ENCODE measurements at places on chromosomes 2 and 18.

DNA sequence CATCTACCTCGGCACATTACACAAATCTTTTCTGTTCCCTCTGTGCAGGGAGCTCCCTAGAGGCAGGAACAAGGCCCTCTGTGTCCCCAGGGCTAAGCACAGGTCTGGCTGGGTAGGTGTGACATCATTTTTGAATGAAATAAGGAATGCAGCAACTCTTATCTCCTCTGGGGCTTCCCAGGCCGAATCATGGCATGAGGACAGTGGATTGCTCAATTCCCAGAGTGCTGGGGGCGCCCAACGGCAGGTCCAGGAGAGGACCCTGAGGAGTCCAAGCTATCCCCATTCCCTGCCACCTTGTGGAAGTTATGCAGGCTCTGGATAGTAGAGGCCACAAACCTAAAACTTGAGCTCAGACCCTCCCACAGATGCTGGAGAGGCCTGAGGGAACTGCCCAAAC, 158.0 kb upstream of the RAB6C start:
- DNase-seq, result no peak

DNA sequence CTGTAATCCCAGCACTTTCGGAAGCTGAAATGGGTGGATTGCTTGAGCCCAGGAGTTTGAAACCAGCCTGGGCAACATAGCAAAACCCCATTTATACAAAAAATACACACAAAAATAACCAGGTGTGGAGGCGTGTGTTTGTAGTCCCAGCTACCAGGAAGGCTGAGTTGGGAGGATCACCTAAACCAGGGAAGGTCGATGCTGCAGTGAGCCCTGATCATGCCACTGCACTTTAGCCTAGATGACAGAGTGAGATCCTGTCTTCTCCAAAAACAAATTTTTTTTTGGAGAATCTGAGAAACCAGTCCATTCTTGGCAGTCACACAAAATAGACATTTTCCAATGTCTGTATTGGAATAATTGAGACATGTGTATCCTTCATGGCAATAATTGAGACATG, 46.8 kb downstream of the RAB27B start:
- no peak for DNase-seq

- DNase-seq, result no peak
These were observed 21.5 kb downstream of the DYSF start for GRCh38 chr2:71474744-71475397.

DNA sequence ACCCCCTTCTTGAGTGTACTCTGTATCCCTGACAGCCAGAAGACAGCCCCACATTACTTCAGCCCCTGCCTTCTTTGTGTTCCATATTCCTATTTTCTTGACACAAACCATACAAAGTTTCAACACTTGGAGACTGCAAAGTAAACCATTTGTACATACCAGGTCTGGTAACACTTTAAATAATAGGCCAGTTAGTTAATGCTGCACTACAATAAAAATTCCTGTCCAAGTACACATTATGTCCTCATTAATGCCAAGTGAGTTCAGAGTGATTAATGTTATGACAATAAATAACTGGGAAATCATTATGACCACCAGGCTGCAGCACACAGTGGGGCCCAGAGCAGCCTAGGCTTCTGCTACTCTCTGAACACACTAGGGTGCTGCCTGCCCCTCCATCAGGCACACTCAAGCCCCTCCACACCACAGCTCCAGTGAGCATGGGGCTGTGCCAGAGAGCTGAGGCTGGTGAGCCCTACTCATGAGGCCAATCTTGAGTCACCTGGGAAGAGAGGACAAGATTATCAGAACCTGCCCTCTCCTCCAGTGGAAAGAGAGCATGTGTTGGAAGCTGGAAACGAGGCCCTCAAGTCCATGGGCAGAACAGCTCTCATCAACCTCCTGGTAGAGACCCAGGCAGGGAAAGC, 138.7 kb downstream of the TTC32 start:
- DNase-seq, result no peak

DNA sequence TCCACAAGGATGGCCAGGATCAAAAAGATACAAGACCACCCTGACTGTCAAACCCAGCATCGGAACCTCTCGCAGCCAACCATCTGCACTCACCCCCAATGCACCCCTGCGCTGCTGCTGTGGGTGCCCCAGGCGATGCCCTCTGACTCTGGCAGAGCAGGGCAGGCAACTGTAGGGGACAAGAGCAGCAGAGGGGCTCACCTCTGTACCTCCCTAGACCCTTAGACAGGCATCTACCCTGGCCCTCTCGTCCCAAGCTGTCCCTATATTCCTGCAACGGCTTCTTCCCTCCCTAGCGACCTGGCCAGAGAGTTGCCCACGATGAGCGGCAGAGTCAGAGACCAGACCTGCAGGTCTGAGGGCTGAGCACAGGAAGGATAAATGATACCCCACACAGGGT, 128.2 kb downstream of the HDAC4 start:
- no peak for DNase-seq

DNA sequence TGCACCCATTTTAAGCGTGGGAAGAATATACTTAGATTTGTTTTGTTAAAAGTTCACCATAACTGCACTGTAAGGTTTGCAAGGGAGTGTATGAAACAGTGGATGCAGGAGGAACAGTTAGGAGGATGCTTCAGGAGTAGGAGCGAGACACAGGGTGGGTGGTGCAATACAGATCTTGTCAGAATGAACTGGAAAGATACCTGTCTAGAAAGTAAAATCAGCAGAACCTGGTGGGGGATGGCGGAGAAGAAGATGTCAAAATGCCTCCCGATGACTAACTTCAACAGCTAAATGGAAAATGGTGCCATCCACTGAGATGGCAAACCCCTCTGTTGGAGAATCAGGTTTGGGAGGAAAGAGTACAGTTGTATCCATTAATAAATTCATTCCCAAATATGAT, 18.2 kb downstream of the LANCL1 start:
- DNase-seq, result no peak

GRCh38 chr18:76130845-76131244, 364.2 kb downstream of the ZNF516 start:
- DNase-seq, result no peak

DNA sequence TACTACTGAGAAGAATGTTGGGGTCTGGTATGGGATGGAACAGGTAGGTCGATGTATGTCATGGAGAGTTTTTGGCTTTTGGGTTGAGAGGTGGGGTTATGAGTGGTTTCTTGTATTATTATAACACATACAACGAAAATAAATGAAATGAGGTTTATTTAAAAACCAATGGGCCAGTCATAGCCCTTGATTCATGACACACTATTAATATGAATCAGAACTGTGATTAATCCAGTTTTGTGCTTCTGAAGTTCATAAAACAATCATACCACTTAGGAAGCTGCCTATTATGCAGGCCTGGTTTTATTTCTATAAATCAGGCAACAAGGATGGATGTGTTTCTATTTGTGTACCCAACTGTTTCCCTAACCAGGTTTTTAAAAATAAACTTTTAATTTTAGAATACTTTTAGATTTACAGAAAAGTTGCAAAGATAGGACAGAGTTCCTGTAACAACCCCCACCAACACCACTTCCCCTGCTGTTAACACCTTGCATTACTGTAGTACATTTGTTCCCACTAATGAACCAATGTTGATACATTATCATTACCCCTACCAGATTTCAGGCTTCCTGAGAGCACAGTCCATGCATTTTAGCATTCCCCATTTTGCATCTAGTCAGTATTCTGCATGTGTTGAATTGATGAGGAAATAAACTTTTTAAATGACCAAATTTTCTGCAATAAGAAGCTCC, 37.5 kb upstream of the NCOA1 start:
- no peak for DNase-seq

GRCh38 chr2:178589335-178589734, 109.1 kb downstream of the PLEKHA3 start:
- no peak for DNase-seq

GRCh38 chr2:127640082-127641072, 5.6 kb upstream of the GPR17 start:
- DNase-seq, result no peak

DNA sequence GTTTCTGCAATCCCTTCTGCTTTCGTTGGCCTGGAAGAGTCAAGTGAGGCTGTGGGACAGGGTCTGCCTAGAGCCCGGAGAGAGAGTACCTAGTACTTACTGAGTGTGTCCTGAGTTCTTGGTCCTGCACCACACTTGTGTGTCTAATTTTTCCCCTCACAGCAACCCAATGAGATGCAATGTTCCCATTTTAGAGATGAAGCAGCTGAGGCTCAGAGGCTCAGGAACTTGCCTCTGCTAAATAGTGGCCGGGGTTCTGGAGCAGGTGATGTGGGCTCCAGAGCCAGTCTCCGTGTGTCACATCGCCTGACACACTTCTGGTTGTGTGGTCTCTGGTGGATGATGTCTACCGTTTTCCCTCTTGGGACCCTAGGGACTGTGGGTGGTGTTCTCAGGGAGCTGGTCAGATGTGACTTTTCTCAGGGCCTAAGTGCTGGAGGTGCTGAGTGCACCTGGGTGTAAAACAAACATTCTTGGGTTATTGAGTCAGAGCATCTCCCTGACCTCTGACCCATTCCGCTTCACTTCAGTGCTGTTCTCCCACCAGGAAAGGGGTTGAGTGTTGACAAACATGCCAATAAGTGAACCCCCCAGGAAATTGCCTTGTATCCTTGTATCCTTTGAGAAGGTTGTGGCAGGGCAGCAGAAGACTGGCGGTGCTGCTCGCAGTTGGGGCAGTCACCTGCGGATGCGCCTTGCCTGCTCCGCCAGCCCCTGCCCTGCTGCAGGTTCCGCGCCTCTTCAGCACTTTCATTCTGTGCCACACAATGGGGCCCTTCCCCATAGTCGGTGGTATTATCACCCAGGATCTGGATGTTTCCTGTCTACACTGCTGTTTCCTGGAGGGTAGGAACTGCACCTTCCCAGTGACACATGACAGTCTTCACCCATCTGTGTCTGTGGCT, 32.1 kb downstream of the HK2 start:
- DNase-seq, result no peak

GRCh38 chr2:36404754-36405153, 49.2 kb downstream of the CRIM1 start:
- DNase-seq, result no peak

GRCh38 chr2:24912523-24912922, 7.5 kb downstream of the ADCY3 start:
- DNase-seq, result no peak

DNA sequence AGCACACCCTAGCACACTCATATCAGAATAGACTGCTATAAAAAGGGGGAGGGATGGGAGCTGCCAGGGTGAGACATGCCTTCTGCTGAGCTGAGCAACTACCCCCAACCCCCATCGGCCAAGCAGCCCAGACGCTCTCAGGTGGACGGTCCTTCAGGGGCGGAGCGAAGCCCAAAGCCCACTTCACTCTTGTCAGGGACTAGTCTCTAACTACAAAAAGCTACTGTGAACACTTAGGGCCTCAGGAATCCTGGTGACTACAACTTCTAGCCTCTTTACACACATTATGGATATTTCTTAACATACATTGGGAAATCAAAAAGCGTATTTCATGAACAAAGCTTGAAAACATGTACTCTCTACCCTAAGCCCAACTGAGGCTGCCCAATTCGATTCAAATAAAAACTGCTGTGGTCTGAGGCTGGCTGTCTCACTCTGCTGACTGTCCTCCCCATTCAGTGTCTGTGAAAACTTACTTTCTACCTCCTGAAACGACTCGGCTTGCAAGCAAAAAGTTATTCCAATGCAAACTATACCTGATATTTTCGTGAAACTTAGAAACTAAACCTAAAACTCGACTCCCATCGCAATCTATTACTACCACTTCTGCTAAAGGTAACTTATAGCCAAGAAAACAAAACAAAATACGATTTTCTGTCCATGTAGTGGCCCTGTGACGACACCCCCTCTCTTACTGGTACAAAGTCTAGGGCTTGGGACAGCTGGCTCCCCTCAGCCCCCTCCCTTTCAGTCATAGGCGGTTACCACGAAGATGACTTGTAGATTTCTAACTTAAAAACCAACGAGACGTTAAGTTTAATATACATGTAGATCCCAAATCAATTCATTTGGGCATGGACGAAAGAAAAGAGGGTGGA, 1.2 kb downstream of the SERTAD2 start:
- peak; percentile 33 for DNase-seq

- DNase-seq, result no peak
These were observed 243.6 kb downstream of the HDAC4 start for GRCh38 chr2:239157269-239157668.

GRCh38 chr2:218694405-218695145, 16.1 kb upstream of the TTLL4 start:
- DNase-seq, result peak; percentile 17

DNA sequence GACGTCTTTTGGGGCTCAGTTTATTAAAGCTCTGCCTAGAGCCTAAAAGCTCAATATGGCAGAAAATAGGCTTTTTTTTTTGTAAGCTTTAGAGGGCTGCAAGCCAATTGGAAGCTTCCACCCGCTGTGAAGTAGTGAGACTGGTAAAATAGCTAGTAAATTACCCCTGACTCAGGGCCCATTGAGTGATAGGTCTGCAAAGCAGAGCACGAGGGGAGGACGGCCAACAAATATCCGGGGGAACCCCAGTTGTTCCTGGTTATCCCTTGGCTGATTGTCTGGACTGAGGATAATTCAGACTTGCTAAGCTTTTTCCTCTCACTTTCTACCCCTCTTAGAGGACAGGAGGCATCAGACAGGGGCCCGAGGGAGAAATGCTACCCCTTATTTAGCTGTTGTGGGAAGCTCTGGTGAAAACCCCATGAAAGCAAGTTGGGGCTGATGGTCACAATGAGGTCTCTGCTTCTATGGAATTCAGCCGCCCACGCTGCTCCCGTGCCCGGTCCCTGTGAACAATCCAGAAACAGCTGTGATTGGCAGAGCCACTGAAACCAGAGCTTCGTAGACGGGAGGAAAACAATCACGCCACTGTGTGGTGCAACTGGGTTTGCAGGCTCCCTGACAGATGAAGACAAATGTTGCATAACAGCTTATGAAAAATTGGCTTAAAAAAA, 141.9 kb upstream of the LGALSL start:
- DNase-seq, result peak; percentile 92

GRCh38 chr18:62878305-62878704, 163.0 kb downstream of the PHLPP1 start:
- peak; percentile 48 for DNase-seq

GRCh38 chr2:20569464-20570223, 81.3 kb downstream of the HS1BP3 start:
- no peak for DNase-seq

- no peak for DNase-seq
These were observed 27.0 kb upstream of the LPIN1 start for GRCh38 chr2:11719230-11719977.

GRCh38 chr2:36695746-36696415, 626 bp upstream of the VIT start:
- peak; percentile 78 for DNase-seq
